A549 treated with GW870086 at 1 μM for 4 hours (cell line): ENCODE measurements at places on chromosomes 12 and 14. TPM values are rescaled to one million over a fixed set of nuclear protein-coding genes. Genes with fewer than 3 reads are reported as not detected.

Gene FGF23
- total RNA-seq: not detected in 5 replicates

Gene RASAL1
- 0.24 to 0.85 TPM (median 0.30 TPM) in 5 replicates for total RNA-seq

Gene ABCD2
- total RNA-seq: not detected in 5 replicates

Gene SERPINA4
- 0.06 to 0.07 TPM (median 0.07 TPM) in 3 of 5 replicates, not detected in the others for total RNA-seq

Gene WNT1
- 0.24 TPM in 1 of 5 replicates, not detected in the others for total RNA-seq

Gene ZDHHC22
- total RNA-seq: 0.18 to 0.35 TPM (median 0.23 TPM) in 5 replicates

Gene G2E3
- 9.7 to 18.4 TPM (median 16.5 TPM) in 5 replicates for total RNA-seq
